ENCODE measurements at places on chromosomes 12 and 14.

DNA sequence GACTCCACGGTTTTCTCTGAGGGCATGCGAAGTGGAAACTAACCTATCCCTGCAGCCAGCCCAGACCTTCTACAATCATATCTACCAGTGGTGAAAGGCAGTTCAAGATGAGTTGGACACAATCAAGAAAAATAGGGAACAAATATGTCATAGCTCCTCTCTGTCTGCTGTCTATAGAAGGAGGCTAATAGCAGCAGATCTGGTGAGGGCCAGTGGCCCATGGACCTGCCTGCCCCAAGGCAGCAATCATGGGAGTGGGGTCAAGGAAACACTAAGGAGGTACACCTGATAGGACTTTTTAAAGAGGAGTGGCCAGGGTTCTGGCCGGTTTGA is 149.5 kb downstream of the PRKCH start:
- DNase-seq, result no peak

- DNase-seq, result no peak
Measured at GRCh38 chr14:24459331-24459730, 16.8 kb upstream of the SDR39U1 start.

- DNase-seq, result peak; percentile 93
Measured at GRCh38 chr12:116434155-116435011, 124.8 kb upstream of the MAP1LC3B2 start.

- DNase-seq, result peak; percentile 13
Measured at GRCh38 chr12:46490635-46491034, 118.1 kb upstream of the SLC38A2 start.
